ENCODE measurements at places on chromosomes 11 and 22. TPM values are rescaled to one million over a fixed set of nuclear protein-coding genes. Genes with fewer than 3 reads are reported as not detected.

OR56A4 gene
- total RNA-seq = not detected

DNA sequence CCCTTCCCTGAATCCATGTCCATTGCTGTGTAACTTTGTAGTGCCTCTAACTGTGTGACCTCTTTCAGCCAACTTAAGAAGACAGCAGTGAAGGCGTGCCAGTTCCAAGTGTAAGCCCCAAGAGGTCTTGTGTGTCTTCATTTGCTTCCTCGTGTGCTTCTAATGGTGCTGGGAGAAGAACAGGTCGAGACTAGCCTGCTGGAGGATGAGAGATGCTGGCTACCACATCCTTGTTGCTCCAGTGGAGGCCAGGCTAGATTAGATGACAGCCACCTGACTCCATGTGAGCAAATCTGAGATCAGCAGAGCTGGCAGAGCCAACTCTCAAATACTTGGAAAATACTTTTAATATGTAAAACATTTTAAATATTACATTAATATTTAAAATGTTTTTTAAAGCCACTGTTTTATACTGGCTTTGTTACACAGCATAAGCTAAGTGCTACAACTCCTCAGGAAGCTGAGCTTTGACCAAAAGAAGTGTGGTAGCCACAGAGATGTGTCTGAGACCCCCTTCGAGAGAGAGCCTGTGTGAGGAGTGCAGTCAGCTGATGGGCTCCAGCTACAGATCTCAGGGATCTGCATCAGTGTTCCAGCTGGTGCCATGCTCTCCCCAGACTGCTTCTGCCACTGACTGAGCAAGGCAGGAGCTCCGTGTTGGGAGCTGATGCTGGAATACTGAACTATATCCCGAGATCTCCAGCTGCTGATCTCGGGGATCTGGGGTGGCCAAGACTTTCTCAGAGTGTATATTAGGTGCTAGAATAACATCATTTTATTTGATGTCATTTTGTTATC is 8.9 kb downstream of the KCNJ11 start:
- H3K27ac ChIP-seq = no peak overlapping the region
- no peaks in the 10 kb centered on the region for H3K36me3 ChIP-seq
- no peaks in the 10 kb centered on the region for H3K4me1 ChIP-seq
- no peak overlapping the region for H3K4me3 ChIP-seq
- DNase-seq = no peak
- H3K27me3 ChIP-seq = no peaks in the 10 kb centered on the region

- H3K27ac ChIP-seq = no peak overlapping the region
- H3K36me3 ChIP-seq = no peaks in the 10 kb centered on the region
- H3K27me3 ChIP-seq = no peaks in the 10 kb centered on the region
- DNase-seq = no peak
- H3K4me1 ChIP-seq = no peaks in the 10 kb centered on the region
These were observed 27.5 kb downstream of the CLPB start for GRCh38 chr11:72406540-72407527.

APOL1 gene
- total RNA-seq = 27.5 TPM

SEC14L2 gene
- total RNA-seq = 8.6 TPM

DNA sequence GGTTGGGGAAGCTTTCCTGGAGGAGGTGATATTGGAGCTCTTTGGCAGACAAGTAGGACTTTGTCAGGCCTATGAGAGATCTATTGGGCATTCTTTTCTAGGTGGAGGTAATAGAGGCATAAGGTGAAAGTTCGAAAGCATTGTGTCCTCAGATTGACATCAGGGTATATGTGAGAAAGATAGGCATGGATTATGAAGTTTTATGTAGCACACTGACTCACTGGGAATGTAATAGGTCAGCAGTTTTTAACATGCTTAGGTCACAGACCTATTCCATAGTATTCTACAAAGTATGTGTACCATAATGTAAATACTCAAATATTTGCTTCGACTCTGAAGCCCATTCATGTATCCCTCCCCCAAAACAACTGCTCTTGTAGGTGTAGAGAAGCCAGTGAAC is 11.8 kb downstream of the HIKESHI start:
- H3K36me3 ChIP-seq = peaks cover 10% of the 10 kb centered on the region
- no peak for DNase-seq
- H3K4me1 ChIP-seq = peaks cover 5% of the 10 kb centered on the region
- no peak overlapping the region for H3K27ac ChIP-seq

CDC42EP2 gene
- 0.67 TPM for total RNA-seq

DNA sequence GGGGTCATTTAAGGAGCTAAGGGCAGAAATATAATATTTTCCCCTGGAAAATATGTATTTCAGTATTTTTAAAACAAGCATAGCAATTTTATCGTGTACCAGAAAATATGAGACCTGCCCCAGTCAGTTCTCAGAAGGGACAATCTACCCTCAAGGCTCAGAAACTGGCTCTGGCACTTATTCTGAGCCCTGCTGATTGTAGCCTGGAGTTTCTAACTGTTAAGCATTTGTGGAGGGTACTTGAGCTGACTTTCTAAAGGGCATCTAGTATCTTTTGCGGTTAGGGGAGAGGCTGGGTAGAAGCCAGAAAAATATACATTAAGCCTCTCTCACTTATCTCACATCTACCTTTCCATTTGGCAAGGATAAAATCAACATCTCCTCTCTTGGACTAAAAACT is 71.3 kb upstream of the FSHB start:
- no peaks in the 10 kb centered on the region for H3K4me1 ChIP-seq
- no peaks in the 10 kb centered on the region for H3K36me3 ChIP-seq
- no peak overlapping the region for H3K4me3 ChIP-seq
- H3K27me3 ChIP-seq = no peaks in the 10 kb centered on the region
- DNase-seq = no peak

HOATZ gene
- total RNA-seq = not detected

GRCh38 chr11:113201054-113201818 is 113.1 kb upstream of the TTC12 start:
- H3K27ac ChIP-seq = no peak overlapping the region
- no peaks in the 10 kb centered on the region for H3K27me3 ChIP-seq
- H3K4me1 ChIP-seq = no peaks in the 10 kb centered on the region
- no peaks in the 10 kb centered on the region for H3K36me3 ChIP-seq
- no peak overlapping the region for H3K4me3 ChIP-seq

DNA sequence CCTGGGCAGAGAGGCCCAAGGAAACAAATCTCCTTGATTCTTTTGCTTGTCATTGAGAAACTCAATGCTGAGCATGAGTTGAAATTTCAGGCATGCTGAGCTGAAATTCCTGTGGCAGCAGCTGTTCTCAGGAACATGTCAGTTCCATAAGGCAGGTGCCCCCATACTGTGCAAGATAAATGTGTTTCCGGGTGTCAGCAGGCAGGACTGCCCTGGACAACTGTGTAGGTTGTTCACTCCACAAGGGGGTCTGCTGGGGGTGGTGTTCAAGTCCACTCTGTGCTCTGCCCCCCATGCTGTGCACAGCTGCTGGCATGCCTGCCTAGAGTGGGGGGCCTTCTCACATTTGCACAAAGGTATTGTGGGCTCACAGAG is 133.7 kb downstream of the CTTN start:
- DNase-seq = no peak

IGLL1 gene
- not detected for total RNA-seq

- no peak overlapping the region for H3K4me3 ChIP-seq
- H3K4me1 ChIP-seq = peaks cover 72% of the 10 kb centered on the region
- peak overlapping the region; percentile 60 for H3K27ac ChIP-seq
- no peaks in the 10 kb centered on the region for H3K27me3 ChIP-seq
- DNase-seq = no peak
These were observed 12.8 kb downstream of the CXCR5 start for GRCh38 chr11:118896472-118896913.

DNA sequence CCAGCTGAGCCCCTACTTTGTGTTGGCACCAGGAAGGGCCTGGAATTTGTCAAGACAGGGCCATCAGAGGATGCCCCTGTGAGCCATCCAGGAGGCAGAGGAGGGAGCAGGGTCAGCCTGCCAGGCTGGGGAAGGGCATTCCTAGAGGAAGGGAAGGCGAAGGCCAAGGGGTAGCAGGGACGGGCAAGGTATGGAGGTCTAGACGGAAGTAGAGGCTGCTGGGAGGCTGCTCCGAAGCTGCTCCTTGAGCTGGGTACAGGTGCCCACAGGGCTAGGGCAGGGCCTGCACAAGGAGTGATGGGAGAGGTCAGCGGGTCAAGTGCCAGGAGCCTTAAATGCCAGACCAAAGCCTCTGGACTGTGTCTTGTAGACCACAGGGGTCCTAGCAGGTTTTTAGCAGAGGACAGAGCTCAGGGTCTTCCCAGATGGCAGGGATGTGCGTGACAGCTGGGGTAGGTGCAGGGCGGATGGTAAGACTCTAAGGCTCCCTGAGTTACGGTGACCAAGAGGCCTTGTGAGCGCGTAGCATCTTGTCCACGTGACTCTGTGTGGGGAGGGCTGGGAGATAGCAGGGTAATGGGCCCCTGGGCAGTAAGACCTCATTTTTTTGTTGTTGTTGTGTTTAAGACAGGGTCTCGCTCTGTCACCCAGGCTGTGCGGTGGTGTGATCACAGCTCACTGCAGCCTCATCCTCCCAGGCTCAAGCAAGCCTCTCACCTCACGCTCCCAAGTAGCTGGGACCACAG is 31.7 kb upstream of the CSNK1E start:
- DNase-seq = no peak
- H3K27me3 ChIP-seq = no peaks in the 10 kb centered on the region
- H3K27ac ChIP-seq = no peak overlapping the region
- H3K4me1 ChIP-seq = no peaks in the 10 kb centered on the region
- no peak overlapping the region for H3K4me3 ChIP-seq
- no peaks in the 10 kb centered on the region for H3K36me3 ChIP-seq

EMSY gene
- 52.9 TPM for total RNA-seq

DNA sequence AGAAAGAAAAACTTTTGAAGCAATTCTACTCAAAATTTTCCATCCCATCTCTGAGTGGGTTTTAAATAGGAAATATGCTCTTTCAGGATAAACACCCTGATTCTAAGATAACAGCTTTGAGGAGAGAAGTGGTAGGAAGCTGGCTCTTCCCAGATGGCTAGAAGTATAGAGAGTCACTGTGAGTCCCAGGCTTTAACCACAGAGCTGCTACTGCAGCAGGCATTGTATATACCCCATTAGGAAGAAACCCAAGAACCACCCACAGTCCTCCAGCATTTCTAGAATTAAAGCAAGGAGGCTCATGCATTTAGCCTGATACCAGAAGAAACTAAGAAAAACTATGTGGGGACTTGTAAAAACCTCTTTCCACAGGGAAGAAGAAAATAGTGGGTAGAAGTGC is 1405.6 kb upstream of the TENM4 start:
- no peaks in the 10 kb centered on the region for H3K36me3 ChIP-seq
- H3K27me3 ChIP-seq = no peaks in the 10 kb centered on the region
- no peaks in the 10 kb centered on the region for H3K4me1 ChIP-seq
- H3K4me3 ChIP-seq = no peak overlapping the region
- no peak overlapping the region for H3K27ac ChIP-seq
- no peak for DNase-seq

DNA sequence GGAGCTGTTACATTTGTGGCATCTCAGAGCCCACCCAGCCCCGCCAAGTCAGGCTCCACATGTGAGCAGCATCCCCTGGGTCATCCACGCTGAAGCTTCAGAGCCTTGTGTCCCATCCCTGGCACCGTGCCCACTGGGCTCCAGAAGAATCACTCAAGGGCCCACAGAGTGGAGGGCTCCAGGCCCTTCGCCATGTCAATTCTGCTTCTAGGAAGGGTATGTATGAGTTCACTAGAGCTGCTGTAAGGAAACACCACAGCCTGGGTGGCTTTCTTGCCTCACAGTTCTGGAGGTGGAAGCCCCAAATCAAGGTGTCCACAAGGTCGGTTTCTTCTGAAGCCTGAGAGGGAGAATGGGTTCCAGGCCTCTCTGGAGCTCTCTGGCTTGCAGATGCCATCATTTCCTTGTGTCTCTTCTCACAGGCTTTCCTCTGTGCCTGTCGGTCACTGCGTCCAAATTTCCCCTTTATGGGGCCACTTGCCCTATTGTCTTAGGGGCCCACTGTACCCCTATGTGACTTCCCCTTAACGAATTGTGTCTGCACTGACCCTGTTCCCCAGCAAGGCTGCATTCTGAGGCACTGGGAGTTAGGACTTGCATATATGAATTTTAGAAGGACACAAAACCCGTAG is 1476.0 kb downstream of the TBC1D22A start:
- no peaks in the 10 kb centered on the region for H3K4me1 ChIP-seq
- no peaks in the 10 kb centered on the region for H3K27me3 ChIP-seq
- DNase-seq = no peak
- no peak overlapping the region for H3K4me3 ChIP-seq
- H3K36me3 ChIP-seq = no peaks in the 10 kb centered on the region

DNA sequence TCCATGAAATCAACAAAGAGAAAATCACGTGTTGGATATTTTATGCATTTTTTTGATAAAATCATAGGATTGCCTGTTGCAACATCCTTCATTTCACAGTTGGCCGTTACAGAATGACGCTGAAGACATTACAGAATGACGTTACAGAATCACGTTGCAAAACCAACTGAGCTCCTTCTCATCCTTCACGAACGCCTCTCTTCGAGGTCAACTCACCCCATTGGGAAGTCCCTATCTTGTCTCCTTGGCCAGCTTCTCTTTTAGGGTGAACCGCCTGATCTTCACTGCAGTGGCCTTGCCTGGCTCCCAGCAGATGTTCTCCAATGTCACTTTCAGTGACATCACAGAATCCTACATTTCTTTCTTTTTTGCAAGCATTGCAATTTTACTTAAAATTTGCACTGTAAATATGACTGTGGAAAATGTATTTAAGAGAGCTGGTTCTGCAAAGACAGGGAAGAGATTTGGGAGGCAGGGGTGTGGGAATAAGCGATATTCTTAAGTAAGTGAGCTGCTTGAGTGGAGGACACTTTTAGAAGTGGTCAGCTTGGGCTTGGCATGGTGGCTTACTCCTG is 5.1 kb downstream of the KRTAP5-7 start:
- DNase-seq = no peak
- H3K27ac ChIP-seq = no peak overlapping the region
- no peaks in the 10 kb centered on the region for H3K4me1 ChIP-seq
- H3K27me3 ChIP-seq = no peaks in the 10 kb centered on the region

DNA sequence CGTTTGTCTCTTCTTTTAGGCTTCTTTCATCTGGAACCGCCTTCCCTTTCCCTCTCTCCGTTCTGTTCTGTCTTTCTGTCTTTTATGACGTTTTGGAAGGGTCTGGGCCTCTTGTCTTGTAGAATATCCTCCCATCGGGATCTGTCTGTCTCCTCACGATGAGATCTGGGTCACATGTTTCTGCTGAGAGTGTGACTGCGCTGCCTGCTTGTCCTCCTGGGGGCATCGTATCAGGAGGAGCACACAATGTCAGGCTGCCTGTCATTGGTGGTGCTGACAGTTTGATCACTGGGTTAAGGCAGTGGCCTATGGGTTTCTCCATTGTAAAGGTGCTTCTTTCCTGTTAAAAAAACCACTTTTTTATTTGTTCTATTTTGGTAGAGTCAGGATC is 60.4 kb upstream of the PARVG start:
- no peaks in the 10 kb centered on the region for H3K4me1 ChIP-seq
- no peak overlapping the region for H3K4me3 ChIP-seq
- no peak overlapping the region for H3K27ac ChIP-seq
- no peaks in the 10 kb centered on the region for H3K27me3 ChIP-seq
- no peaks in the 10 kb centered on the region for H3K36me3 ChIP-seq

- no peak overlapping the region for H3K4me3 ChIP-seq
- H3K27ac ChIP-seq = no peak overlapping the region
- H3K27me3 ChIP-seq = no peaks in the 10 kb centered on the region
- no peaks in the 10 kb centered on the region for H3K4me1 ChIP-seq
- H3K36me3 ChIP-seq = no peaks in the 10 kb centered on the region
- no peak for DNase-seq
These were observed 84.8 kb downstream of the OTOG start for GRCh38 chr11:17631702-17632365.

- H3K4me3 ChIP-seq = no peak overlapping the region
- no peak overlapping the region for H3K27ac ChIP-seq
- no peaks in the 10 kb centered on the region for H3K27me3 ChIP-seq
These were observed 28.7 kb upstream of the BARX2 start for GRCh38 chr11:129346916-129347315.

All from CD4-positive, alpha-beta memory T cell (primary cell).